ENCODE measurements at places on chromosomes 11 and 22.

GRCh38 chr11:113161711-113162591 is 152.4 kb upstream of the TTC12 start:
- DNase-seq, result no peak

DNA sequence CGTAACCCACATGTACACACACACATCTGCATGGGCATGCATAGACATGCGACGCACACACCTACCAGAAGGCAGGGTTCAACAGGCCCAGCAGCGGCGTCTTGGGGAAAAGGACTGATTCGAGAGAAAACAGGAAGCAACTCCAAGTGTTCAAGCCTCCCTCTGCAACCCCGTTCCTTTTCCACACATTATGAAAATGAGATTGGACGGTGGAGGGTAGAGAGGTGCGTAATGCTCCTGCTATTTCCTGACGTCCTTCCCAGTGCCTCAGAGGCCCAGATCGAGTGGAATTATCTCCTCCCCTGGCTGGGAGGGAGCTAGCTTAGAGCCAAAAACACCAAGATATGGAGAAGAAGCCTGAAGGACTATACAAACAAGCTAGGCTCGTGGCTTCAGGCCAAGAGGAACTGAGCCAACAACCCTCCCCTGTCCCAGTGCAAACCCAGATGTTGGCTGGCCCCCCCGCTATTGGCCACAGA is 289.2 kb downstream of the MN1 start:
- DNase-seq, result no peak

GRCh38 chr11:13208921-13209320 is 68.7 kb upstream of the BMAL1 start:
- DNase-seq, result no peak

DNA sequence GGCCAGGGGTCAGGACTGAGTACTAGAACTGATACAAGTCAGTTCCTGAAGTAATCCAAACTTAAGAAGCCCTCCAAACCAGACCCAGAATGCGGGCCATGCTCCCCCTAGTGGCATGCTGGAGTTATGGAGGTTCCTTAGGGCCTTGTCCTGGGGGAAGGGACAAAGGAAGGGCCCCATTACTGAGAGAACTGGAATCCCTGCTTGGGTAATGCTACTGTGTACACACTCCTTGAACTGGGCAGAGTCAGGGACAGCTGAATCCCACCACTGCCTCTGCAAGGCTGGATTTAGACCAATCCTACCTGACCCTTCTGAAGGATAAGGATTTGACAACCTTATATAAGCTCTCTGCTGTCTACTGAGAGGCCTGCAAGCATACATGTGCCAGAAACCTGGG is 97.3 kb upstream of the AKIP1 start:
- DNase-seq, result peak; percentile 78

DNA sequence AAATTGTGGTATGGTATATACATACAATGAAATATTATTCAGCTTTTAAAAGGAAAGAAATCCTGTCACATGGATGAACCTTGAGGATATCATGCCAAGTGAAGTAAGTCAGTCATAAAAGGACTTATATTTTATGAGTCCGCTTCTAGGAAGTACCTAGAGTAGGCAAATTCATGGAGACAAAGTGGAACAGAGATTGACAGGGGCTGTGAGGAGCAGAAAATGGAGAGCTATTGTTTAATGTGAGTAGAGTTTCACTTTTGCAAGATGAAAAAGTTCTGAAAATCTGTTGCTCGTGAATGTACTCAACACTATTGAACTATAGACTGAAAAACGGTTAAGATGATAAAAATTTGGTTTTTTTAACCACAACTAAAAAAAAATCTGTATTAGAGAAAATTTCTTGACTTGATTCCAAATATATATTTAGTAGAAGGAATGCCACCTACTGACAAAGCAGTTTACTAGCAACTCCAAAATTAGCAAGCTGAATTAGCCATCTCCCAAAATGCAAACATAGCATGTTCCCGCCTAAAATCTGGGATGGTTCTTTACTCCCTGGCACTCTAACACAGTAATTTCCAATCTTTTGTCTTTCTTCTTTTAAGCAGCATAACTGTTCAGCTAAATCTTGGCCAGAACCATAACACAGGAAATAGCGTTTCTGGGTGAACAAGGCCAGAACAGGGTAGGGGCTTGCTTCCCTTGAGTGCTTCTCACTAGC is 1.5 kb downstream of the UFD1 start:
- no peak for DNase-seq

DNA sequence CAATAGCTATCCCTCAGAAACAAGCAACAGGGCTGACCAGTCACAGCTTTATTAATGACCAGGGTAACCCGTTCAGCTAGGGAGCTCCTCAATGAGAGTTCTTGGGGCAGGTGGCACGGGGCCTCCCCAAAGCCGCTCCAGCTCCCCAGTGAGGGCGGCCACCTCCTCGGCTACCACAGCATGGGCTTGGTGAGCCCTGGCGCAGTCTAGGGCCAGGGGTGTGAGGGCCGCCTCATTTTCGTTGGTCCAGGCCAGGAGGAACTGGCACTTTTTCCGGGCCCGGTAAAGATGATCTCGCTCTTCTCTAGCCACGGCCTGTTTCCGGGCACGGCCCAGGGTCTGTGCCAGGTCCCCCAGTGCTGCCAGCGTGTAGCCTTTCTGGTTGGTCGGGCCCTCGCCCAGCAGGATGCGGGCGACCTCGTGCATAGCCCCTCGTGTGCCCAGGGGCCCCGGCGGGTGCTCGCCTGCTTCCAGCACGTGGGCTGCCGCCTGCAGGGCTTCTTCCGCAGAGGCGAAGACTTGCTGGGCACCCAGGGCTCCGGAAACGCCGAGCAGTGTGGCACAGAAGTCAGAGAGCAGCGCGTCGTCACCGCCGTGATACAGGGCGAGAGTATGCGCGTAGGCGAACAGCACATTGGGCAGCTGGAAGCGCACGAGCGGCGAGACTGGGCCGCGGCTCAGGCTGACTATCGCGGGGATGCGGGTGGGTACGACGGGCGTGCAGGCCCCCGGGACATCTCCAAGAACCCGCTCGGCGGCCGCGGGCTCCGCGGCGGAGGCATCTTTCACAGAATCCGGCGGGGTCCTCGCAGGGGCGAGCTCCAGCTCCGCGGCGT is 913 bp downstream of the ZNHIT2 start:
- peak; percentile 58 for DNase-seq

DNA sequence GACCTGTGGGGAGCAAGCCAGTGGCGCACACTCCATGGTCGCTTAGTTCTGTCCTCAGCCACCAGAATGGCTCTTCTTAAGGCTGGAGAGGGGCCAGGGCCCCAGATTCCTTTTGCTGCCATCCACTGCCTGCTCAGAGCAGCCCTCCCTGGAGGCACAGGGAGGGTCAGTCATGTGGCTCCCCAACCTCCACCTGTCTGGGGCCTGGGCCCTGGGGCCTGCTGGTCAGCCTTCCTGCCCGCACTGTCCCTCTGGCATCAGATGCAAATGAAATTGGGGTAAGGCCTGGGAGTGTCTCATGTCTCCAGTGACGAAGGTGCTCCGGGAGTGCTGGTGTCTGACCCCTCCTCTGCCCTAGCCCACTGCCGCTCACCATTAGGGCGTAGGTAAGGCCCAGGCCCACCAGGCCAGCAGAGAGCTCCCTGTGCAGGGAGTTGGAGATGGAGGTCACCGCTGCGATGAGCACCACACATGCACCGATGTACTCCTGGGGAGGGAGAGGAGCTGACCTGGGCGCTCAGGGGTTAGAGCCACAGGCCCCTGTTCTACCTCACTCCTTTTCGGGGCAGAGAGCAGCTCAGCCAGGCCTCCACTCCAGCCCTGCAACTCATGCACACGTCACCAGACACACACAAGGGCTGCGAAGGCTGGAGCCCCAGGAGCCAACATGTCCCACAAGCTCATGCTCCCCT is 9.0 kb upstream of the KCNJ11 start:
- peak; percentile 10 for DNase-seq

GRCh38 chr11:44746894-44747293 is 20.1 kb downstream of the TSPAN18 start:
- DNase-seq, result peak; percentile 59

- DNase-seq, result no peak
Measured at GRCh38 chr22:41177040-41177621, 28.0 kb upstream of the L3MBTL2 start.

DNA sequence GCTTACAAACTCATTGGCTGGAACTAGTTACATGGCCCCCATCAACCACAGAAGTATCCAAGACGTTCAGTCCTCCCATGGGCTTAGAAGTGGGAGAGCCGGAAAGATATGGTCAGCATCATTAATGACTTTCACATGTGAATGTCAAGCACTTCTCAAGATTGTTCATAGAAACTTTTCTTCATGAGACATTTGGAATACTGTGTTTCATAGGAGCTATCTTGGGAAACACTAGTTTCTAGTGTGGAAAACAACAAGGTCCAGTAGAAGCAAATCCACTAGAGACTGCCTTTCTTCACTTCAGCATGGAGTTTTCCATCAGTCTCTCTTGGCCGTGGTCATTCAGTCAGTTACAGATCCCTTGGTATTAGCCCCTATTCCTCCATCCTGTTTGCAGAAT is 160.9 kb downstream of the C11orf91 start:
- no peak for DNase-seq

DNA sequence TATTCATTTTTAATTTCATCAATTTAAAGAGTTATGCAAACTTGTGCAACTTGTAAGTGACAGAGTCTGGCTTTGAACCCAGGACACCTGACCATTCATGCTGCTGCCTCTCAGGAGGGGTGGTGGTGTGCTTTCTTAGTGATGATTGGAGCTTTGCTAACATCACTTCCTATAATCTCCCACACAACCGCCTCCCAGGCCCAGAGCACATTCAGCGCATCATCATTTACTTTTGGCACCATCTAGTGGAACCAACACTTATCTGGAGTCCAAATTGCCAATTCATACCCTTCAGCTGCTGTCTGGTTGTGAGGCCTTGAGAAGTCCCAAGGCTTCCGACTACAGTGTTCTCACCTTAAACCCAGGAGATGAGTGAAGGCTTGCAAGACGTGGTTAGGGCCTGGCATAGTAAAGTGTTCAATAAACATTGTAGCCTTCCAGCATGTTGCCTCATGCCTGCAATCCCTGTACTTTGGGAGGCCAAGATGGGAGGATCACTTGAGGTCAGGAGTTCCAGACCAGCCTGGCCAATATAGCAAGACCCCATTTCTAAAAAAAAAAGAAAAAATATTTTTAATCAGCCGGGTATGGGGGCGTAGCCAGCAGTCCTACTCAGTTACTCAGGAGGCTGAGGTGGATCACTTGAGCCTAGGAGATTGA is 1.1 kb upstream of the TTLL1 start:
- peak; percentile 53 for DNase-seq

GRCh38 chr11:126132319-126132718 is 69.7 kb upstream of the CDON start:
- DNase-seq, result no peak

DNA sequence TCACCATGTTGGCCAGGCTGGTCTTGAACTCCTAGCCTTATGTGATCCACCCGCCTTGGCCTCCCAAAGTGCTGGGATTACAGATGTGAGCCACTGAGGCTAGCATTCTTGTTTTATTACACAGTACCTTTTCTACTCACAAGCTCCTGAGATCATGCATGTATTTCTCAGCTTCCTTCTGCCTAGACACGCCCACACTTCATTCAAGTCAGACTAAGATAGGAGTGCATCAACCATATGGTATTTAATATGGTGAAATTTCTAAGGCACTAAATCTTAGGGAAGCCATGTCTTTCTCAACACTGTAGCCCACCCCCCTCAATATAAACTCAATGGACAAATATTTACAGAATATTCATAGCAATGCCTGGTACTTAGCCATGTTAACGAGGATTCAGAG is 62.1 kb downstream of the SLC25A17 start:
- no peak for DNase-seq

DNA sequence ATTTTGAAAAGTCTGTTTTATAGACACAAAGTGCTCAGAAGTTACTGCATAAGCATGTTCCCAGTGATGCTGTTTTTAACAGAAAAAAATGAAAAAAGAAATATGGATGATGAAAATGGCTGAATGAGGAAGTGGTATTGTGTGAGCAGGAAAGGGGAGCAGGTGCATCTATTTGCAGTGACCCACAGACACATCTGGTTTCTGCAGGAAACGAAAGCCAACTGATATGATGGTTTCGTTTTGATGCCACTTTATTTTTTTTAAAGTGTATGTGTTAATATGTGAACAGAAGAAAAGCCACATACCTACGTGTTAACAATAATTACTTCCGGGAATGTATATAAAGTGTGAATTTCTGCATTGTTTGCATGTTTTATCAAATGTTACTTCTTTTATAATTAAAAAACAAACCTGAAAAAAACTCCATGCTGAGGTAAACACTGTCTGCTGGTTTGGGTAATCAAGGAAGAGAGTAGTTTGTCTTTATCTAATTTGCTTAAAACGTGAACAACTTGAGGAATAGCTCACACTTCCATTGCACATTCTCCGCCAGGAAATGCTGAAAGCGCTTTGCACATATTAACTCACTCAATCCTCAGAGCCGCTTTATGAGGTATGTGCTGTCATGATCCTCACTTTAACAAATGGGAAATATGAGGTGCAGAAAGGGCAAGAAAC is 1335.9 kb downstream of the TBC1D22A start:
- DNase-seq, result no peak

DNA sequence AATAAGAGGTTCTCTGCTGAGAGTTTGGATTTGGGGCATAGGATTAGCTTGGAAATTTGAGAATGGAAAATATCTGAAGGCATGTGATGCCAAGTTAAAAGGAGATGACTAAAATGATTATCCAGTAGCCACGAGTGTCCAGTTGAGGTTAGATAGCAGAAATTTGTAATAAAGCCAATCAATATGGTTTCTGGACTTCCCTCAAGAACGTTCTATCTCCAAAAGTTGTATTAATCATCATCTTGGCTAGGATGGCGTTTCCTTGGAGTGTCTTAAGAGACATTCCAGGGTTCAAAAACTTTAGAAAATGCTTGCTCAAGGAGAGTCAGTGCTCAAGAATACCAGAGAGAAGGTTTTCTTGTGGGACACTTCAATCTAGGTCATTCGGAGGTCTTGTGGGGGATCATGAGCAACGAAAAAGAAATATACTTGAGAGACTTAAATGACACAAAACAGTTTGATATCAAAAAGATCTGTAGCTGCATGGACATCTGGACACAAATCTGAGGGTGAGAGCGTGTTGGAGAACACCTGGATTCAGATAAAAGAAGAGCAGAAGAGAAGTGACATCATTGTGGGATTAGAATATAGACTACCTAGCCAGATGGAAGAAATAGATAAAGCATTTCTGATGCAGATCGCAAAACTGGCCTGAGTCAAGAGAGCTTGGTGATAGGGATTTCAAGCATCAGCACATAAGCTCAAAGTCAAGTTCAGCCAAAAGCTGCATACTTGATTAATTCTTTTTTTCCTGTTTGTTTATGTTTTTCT is 97.7 kb downstream of the ARFGAP2 start:
- DNase-seq, result no peak

GRCh38 chr11:68956547-68957254 is 24.1 kb downstream of the MRGPRD start:
- DNase-seq, result no peak

- DNase-seq, result no peak
Measured at GRCh38 chr11:94925422-94926270, 47.7 kb downstream of the CWC15 start.

Measured in SK-N-SH (cell line).